ENCODE measurements at places on chromosomes 5 and 9. TPM values are rescaled to one million over a fixed set of nuclear protein-coding genes. Genes with fewer than 3 reads are reported as not detected.
A peak's percentile ranks its signal among the peaks of the same experiment; 100 is the strongest.

ANKRD55 gene
- total RNA-seq: 0.74 TPM

DNA sequence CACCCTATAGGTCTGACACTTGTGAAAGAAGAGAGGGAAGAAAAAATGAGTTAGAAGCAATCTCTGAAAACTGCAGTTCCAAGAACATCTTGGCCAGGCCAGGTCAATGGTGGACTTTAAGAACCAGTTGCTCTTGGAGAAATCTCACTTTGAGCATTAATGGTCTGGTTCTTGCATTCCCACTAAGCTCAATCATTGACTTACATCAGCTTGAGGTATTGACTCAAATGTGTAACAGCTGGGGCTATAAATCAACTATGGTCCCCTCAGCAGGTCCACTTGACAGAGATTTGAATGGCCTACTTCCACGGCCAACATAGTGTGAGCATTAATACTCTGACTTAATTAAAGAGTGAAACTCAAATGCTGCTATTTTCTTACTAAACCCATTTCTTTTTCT, 357.8 kb upstream of the RGMB start:
- DNase-seq: no peak
- no peaks in the 10 kb centered on the region for H3K36me3 ChIP-seq
- H3K4me1 ChIP-seq: no peaks in the 10 kb centered on the region
- H3K27ac ChIP-seq: no peak overlapping the region
- peaks cover 4% of the 10 kb centered on the region for H3K27me3 ChIP-seq

MEIKIN gene
- total RNA-seq: not detected

- no peaks in the 10 kb centered on the region for H3K36me3 ChIP-seq
- H3K27ac ChIP-seq: no peak overlapping the region
- H3K4me1 ChIP-seq: no peaks in the 10 kb centered on the region
- no peak overlapping the region for H3K4me3 ChIP-seq
- H3K27me3 ChIP-seq: no peaks in the 10 kb centered on the region
Measured at GRCh38 chr5:103602438-103602837, 39.8 kb upstream of the NUDT12 start.

- DNase-seq: peak; percentile 36
- H3K27ac ChIP-seq: no peak overlapping the region
- H3K4me3 ChIP-seq: peak overlapping the region; percentile 52
- H3K36me3 ChIP-seq: no peaks in the 10 kb centered on the region
Measured at GRCh38 chr9:91948597-91949391, 1.2 kb downstream of the ROR2 start.

CKMT2 gene
- total RNA-seq: not detected

GRCh38 chr5:72940082-72940481, 15.8 kb upstream of the FCHO2 start:
- no peaks in the 10 kb centered on the region for H3K4me1 ChIP-seq
- DNase-seq: no peak
- no peaks in the 10 kb centered on the region for H3K36me3 ChIP-seq
- peaks cover 44% of the 10 kb centered on the region for H3K27me3 ChIP-seq
- H3K4me3 ChIP-seq: no peak overlapping the region

- H3K4me3 ChIP-seq: no peak overlapping the region
- peaks cover 15% of the 10 kb centered on the region for H3K36me3 ChIP-seq
- no peak overlapping the region for H3K27ac ChIP-seq
- peaks cover 32% of the 10 kb centered on the region for H3K4me1 ChIP-seq
- DNase-seq: no peak
Measured at GRCh38 chr5:131491749-131492148, 143.3 kb downstream of the RAPGEF6 start.

GRCh38 chr5:44538797-44539601, 149.8 kb upstream of the FGF10 start:
- H3K36me3 ChIP-seq: no peaks in the 10 kb centered on the region
- no peaks in the 10 kb centered on the region for H3K27me3 ChIP-seq
- DNase-seq: no peak
- H3K4me3 ChIP-seq: no peak overlapping the region
- no peak overlapping the region for H3K27ac ChIP-seq

GRCh38 chr5:146516151-146516475, at the start of gene GPR151:
Gene GPR151, minus strand, starts transcription at chr5:146516190. Its CDS starts 77 bp downstream, at chr5:146516113.
- H3K4me1 ChIP-seq: no peaks in the 10 kb centered on the region
- H3K4me3 ChIP-seq: no peak within 1 kb of the TSS
- H3K27ac ChIP-seq: no peak within 1 kb of the TSS
- DNase-seq: no peak

DNA sequence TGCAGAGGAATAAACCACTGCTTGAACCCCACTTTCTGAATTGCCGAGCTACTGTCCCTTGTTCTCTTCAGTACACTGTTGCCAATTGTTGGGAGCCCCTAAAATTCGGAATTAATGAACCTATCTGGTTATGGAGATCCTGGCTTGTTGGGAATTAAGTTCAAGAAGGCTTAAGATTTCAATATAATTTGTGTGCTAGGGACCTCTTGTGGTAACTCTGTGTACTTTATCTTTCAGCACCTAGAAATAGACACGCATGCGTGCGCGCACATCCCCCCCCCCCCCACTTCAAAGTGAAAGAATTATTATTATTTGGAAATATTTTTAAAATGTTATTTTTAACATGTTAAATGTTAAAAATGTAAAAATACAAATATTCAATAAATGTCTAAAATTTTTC, 53.3 kb upstream of the FAM169A start:
- no peaks in the 10 kb centered on the region for H3K27me3 ChIP-seq
- H3K27ac ChIP-seq: no peak overlapping the region
- H3K36me3 ChIP-seq: no peaks in the 10 kb centered on the region
- H3K4me1 ChIP-seq: no peaks in the 10 kb centered on the region
- H3K4me3 ChIP-seq: no peak overlapping the region
- no peak for DNase-seq

TOR4A gene
- 8.3 TPM for total RNA-seq

GRCh38 chr9:137252555-137253506, 1.7 kb downstream of the STPG3 start:
- no peak overlapping the region for H3K27ac ChIP-seq
- H3K36me3 ChIP-seq: peaks cover 3% of the 10 kb centered on the region
- no peaks in the 10 kb centered on the region for H3K27me3 ChIP-seq
- peaks cover 14% of the 10 kb centered on the region for H3K4me1 ChIP-seq
- no peak for DNase-seq

DNA sequence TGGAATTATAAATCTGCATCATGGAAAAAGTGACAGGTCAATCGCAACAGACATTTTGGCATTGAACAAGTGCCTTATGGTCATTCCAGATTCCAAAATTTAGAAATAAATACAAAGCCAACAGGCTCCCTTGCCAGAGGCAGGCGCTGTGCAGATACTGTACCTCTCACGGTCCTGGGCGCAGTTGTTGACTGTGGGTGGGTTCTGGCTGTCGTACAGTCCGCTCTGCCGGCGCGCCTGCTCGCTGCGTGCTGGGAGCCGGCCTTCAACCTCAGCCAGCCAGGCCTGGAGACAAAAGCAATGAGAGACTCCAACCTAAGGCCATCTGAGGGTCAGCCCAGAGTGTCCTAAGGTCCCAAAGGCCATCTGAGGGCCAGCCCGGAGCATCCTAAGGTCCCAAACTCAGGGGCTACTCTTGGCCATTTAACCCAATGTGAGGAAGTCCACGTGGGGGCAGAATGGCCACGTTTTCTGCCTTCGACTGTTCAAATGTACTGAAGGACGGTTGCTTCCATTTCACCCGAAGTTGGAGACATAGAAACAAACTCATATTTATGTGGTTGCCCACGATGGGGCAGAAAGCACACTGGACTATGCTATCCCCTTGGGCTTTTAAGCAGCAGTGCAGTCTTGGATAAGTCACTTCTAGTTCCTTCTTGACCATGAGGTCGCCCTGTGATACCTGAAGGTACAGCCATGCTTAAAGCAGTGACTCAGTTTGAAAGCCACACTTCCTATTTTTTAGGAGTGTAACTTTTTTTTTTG, 65.2 kb downstream of the USP20 start:
- no peaks in the 10 kb centered on the region for H3K27me3 ChIP-seq
- no peak for DNase-seq
- no peak overlapping the region for H3K4me3 ChIP-seq
- H3K4me1 ChIP-seq: peaks cover 93% of the 10 kb centered on the region
- H3K27ac ChIP-seq: peak overlapping the region; percentile 90

DNA sequence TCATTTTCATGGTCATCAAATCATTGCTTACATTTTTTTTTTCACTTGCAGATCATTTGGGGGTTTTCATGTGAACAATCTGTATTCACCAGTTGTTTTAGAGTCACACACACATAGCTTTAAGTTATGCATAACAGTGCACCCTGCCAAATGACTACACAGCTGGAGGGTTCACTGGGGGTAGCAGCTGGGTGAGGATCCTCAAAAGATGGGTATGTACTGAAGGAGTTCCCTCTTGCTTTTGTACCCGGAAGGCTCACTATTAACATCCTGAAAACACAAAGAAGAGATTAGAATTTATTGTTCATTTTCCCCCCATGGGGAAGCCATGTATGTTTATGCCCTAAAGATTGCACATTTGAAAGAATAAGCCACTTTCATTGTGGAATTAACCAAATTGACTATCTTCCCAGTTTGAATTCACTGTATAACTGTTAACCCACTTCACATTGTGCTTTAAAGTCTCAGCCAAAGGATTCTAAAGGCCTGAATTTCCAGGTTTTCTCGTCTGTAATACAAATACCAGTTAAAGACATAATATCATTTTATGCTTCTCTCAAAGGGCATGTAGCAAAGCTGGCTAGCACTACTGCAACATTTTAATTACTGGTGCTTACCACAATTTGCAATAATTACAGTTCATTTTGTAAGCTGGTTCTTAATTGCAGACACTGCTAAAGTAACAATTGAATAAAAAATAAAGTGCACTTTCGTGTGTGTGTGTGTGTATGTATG, 466.4 kb upstream of the MEF2C start:
- H3K4me3 ChIP-seq: no peak overlapping the region
- H3K4me1 ChIP-seq: peaks cover 6% of the 10 kb centered on the region
- H3K36me3 ChIP-seq: no peaks in the 10 kb centered on the region
- H3K27me3 ChIP-seq: peaks cover 6% of the 10 kb centered on the region

- H3K27me3 ChIP-seq: peaks cover 35% of the 10 kb centered on the region
- H3K4me1 ChIP-seq: no peaks in the 10 kb centered on the region
- no peaks in the 10 kb centered on the region for H3K36me3 ChIP-seq
Measured at GRCh38 chr5:35487233-35488025, 130.2 kb upstream of the SPEF2 start.

DNA sequence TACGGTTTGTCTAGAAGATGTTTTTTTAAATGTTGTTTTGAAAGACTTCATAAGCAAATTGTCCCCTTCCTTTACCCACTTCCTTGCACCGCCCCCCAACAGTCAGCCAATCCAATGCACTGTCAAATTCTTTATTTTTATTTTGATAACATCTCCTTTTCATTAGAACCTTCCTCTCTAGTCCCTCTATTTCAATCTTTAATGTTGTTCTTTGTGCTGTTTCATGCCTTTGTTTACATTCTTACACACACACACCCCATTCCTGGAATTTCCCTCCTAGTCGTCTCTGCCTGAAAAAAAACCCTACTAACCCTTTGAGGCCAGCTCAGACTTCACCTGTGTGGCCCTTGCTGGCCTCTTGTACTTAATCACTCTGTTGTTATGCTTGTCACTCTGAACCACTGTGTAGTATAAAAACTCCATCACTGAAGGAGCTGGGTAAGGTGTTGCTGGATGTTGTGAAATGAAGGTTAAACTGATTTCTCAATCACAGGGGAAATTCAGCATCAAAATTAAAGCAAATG, 133.4 kb downstream of the UGCG start:
- no peak for DNase-seq
- peaks cover 3% of the 10 kb centered on the region for H3K36me3 ChIP-seq
- peaks cover 59% of the 10 kb centered on the region for H3K27me3 ChIP-seq
- peak overlapping the region; percentile 1 for H3K4me3 ChIP-seq
- H3K27ac ChIP-seq: no peak overlapping the region

- peaks cover 7% of the 10 kb centered on the region for H3K4me1 ChIP-seq
- no peak overlapping the region for H3K4me3 ChIP-seq
- H3K36me3 ChIP-seq: peaks cover 26% of the 10 kb centered on the region
- peak; percentile 6 for DNase-seq
- no peak overlapping the region for H3K27ac ChIP-seq
Measured at GRCh38 chr5:82975812-82976211, 101.4 kb downstream of the TMEM167A start.

DNA sequence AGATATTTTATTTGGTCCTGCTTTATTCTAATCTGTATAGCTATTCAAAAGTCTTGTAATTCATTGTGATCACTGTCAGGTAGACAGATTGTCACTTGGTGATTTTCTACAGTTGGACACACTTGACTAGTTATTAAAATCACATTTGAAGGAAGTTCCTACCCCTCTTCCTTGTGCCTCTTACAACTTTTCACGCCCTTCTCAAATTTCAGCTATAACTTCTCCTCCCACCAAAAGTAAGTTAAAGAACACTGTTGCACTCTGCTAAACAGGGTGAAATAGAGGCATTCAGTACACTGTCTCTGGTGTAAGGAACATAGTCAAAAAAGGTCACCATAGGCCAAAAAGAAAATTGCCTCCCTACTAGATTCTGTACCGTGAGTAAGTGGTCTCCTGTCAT, 142.1 kb upstream of the POU5F2 start:
- H3K36me3 ChIP-seq: no peaks in the 10 kb centered on the region
- peaks cover 7% of the 10 kb centered on the region for H3K4me1 ChIP-seq
- no peak overlapping the region for H3K4me3 ChIP-seq
- DNase-seq: no peak
- no peaks in the 10 kb centered on the region for H3K27me3 ChIP-seq

PGGT1B gene
- total RNA-seq: 47.5 TPM

- H3K27ac ChIP-seq: no peak overlapping the region
- H3K27me3 ChIP-seq: no peaks in the 10 kb centered on the region
- no peaks in the 10 kb centered on the region for H3K4me1 ChIP-seq
- DNase-seq: no peak
Measured at GRCh38 chr5:140168371-140168770, 6.6 kb upstream of the CYSTM1 start.

C5orf58 gene
- not detected for total RNA-seq

DNA sequence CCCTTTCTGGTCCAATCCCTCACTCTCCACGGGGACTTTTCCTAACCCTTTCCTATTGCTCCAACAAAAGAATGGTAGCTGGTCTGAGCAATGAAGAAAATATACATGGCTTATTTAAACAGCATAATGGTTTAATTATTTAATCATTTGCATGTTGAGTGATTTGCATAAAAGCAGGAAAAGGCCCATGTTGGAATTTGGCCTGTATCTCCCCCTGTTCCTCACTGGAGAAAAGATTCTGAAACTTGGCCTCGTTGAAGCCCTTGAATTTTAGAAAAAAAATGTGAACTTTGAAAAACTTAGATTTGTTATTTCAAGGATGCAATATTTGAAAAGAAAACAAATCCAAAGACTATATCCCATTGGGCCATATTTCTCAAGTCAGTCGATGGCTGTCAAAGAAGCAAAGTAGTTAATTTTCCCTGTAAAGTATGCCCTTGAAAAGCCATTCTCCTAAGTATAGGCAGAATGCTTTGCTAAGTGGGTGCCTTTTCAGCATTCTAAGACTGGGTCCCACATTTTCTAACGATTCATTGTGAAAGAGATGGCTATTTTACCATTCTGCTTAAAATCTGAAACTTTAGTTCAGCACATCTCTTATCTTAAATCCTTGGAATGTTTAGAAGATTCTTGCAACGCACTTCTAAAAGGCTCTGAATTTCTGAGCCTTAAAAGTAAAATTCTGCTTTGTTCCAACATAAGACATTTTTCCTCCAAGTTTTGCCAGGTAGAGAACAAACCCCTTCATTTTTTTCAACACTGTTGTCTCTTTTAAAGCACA, 428.8 kb downstream of the ARHGEF28 start:
- DNase-seq: no peak
- H3K4me1 ChIP-seq: no peaks in the 10 kb centered on the region
- H3K27ac ChIP-seq: no peak overlapping the region
- H3K36me3 ChIP-seq: no peaks in the 10 kb centered on the region
- H3K27me3 ChIP-seq: peaks cover 23% of the 10 kb centered on the region

All from activated T-cell treated with anti-CD3 and anti-CD28 coated beads, Interleukin-2, amount 50 U/mL, for 72 hours (primary cell).